ENCODE measurements at places on chromosomes 16 and 17.

DNA sequence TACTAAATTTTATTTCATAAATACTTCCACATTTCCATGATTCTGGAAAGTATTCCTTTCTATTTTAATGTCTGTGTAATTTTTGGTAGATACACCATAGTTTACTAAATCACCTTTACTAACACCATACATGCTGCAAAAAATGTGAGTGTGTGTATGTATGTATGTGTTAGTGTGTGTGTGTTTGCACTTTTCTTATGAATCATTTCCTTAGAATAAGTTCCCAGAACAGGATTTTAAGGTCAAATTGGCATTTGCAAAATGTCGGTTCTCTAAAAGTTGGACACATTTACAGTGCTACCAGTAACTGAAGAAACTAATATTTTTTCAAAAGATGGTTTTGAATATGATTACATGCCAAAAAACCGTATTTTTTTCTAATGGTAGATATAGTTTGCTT lies 137.1 kb downstream of the CYB561 start:
- DNase-seq, result no peak

DNA sequence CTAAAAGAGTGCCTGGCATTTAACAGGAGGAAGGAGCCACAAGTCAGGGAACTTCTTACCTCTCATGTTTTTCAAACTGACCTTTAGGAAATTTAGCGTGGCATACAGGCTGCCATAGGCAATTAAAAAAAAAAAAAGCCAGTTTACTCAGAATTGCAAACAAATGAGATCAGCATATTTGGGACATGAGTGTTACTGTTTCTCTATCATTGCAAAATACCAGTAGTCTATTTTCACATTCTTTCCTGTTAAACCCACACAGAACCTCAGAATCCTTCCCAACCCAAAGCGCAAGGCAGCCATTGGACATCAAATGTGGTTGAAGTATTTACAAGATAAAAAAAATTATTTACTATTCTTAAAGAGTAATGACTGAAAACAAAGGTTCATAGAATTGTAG lies 366.4 kb upstream of the DYNLRB2 start:
- no peak for DNase-seq

DNA sequence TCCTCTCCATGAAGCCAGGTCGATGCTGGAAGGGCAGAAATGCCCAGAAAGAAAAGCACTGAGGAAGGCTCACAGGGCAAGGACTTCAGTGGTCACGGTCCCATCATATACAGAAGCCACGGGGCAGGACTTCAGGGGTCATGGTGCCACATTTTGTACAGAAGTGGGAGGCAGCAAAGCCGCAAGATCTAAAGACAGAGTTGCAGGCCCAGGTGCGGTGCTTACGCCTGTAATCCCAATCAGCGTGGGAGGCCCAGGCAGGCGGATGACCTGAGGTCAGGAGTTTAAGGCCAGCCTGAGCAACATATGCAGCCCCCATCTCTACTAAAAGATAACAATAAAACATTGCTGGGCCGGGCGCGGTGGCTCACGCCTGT lies 96.0 kb downstream of the NXN start:
- DNase-seq, result no peak

- no peak for DNase-seq
Measured at GRCh38 chr16:4212211-4212933, 29.5 kb downstream of the SRL start.

GRCh38 chr16:89442990-89443726 lies 47.2 kb downstream of the ANKRD11 start:
- no peak for DNase-seq

DNA sequence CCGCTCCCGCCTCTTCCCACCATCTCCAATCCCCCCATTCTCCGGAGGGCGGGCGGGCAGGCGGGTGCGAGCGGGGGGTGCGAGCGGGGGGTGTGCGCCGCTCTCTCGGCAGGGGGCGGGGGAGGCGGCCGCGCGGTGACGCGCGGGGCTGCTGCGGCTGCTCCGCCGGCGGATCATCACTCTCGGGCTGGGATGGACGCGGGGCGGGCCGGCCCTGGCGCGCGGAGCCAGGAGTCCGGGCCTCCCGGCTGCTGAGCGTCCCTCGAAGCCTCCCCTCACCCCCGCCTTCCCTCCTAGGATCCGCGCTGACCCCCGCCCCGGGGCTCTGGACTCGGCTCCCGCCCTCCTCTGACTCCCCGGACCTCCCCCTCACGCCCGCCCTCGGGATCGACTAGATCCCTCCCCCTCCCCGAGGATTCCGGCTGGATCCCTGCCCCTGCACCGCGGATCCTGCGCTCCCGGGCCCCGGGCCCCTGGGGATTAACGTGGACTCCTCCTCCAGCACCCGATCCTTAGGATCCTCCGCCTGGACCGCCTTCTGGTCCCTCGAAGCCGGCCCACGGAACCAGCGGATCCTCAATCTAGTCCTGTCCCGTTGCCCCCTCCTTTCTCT lies 946 bp upstream of the TMEM256 start:
- DNase-seq, result peak; percentile 72

GRCh38 chr17:28737770-28738679 lies 5.8 kb upstream of the TRAF4 start:
- DNase-seq, result peak; percentile 82

- DNase-seq, result no peak
Measured at GRCh38 chr17:41367426-41368075, 2.1 kb downstream of the KRT33B start.

GRCh38 chr16:74213372-74213771 lies 83.2 kb upstream of the PSMD7 start:
- no peak for DNase-seq

GRCh38 chr17:81429821-81430551 lies 34.7 kb downstream of the BAHCC1 start:
- no peak for DNase-seq

DNA sequence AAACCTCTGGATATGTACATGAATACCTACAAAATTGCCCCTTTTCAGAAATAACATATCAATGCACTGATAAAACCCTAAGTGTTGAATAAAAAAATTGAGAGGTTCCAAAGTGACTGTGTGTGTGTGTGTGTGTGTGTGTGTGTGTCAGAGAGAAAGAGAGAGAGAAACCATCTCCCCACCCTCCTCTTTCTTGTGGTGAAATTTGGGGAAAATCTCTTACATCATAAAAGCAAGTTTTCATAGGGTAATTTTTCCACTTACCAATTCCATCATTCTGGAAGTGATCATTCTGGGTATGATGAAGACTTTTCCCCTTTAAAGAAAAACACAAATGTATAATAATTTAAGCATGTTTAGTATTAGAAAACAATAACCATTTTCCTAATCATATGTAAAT lies 79.3 kb downstream of the CACNG1 start:
- no peak for DNase-seq

DNA sequence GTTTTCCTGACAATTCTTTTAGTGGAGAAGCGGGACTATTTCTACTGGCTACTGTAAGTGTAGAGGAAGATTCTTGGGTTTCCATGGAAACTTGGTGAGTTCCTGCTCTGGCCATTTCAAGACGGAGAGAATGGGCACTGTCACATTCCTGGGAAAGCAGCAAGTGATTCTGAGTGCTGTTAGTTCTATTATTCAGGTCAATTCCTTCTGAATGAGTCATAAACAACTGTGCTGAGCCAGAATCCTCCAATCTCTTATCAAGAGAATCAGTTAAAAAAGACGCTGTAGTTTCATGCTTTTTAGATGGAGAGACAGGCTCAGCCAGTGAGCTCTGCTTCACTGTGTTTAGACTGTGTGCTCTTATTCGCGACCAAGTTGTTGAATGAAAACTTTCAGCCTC lies 19.6 kb downstream of the AKAP10 start:
- no peak for DNase-seq

DNA sequence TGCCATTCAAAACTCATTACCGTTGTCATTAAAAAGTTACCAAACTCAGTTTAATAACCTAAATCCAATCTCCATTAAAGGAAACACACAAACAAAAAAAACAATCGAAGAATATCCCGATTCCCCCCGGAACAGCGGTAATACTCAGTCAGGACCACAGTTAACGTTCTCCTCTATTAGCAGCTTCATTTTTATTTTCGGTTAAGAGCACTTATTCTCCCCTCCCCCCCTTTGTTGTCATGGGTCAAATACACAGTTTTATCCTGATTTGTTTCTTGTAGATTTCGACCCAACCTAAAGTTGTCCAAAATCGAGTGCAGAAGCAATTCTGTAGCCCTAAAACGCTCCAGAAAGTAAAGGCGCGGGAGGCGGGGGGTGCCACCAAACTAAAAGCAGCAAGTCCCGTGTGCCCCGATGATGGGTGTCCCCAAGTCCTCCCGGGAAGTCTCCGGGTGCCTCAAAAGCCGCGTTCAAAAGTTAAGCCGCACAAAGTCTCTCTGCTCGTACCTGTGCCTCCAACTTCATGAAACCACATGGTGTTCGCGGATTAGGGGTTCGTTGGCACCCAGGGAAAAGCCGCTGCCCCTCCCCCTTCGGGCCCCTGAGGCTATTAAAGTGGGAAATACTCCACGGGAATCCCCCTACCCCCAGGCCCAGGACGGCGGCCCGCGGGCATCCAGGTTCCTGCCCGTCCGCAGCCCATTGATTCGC lies 996 bp downstream of the SUMO2 start:
- DNase-seq, result peak; percentile 31

DNA sequence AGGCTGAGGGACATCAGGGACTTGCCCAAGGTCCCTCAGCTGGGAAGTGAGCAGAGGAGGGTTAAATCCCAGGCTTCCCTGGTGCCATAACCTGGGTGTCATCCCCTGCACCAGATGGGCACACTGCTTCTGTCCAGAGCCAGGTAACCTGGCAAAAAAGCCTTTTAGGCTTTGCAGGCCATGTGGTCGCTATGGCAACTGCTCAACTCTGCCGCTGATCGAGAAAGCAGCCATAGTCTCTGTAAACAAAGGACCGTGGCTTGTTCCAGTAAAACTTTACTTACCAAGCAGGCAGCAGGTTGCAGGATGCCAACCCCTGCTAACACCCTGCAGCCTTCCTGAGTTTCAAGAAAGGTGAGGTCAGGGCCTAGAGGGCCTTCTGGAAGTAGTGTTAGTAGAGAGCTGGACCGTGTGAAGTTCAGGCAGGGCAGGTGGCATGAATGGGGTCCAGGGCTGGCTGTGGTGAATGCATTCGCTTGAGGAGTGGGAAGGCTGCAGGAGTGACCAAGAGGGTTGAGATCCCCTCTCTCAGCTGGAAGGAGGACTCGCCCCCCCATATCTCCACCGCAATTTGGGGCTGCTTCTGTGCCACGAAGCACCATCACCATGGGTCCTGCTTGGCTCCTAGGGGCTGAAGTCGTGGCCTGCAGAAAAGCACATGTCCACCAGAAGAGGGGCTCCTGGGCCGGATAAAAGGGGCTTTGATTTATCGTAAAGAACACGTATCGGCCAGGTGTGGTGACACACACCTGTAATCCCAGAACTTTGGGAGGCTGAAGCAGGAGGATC lies 91.3 kb downstream of the SOCS1 start:
- DNase-seq, result no peak

GRCh38 chr16:55663225-55663624 lies 7.4 kb downstream of the SLC6A2 start:
- DNase-seq, result no peak

GRCh38 chr16:49832177-49832576 lies 23.7 kb downstream of the ZNF423 start:
- no peak for DNase-seq

DNA sequence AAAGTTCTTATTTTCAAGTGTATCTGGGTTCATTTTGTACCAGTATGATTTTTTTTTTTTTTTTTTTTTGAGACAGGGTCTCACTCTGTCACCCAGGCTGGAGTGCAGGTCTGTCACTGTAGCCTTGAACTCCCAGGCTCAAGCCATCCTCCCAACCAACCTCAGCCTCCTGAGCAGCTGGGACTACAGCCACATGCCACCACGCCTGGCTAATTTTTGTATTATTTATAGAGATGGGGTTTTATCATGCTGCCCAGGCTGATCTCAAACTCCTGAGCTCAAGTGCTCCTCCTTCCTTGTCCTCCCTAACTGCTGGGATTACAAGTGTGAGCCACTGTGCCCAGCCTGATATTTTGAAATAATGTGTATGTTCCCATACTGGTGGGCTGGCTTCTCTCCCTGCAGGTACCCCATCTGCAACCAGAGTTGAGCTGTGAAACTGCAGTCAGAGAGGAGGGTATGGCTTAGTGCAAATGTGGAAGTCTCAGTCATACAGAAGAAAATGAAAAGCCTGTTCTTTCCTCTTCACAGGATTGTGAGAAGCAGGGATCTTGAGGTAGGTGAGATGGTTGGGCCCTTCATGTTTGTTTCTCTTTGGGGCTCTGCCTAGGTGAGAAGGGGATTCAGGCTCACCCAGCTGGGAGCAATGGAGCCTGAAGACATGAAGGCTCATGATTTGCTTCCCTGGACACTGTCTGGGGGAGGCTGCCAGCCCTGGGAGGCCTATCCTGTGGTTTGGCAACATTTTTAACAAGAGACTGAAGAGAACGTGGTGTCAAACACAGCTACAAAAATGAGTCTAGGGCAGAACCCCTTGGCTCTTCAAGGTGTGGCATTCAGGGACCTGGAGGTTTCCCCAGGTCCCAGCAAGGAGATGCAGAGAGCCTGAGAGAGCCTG lies 41.3 kb upstream of the SIAH1 start:
- no peak for DNase-seq

- no peak for DNase-seq
Measured at GRCh38 chr17:40498281-40499084, 2.9 kb downstream of the TNS4 start.

- no peak for DNase-seq
Measured at GRCh38 chr17:67642488-67642887, 75.2 kb upstream of the NOL11 start.

- DNase-seq, result no peak
Measured at GRCh38 chr17:4946312-4946976, 1.9 kb downstream of the PFN1 start.

DNA sequence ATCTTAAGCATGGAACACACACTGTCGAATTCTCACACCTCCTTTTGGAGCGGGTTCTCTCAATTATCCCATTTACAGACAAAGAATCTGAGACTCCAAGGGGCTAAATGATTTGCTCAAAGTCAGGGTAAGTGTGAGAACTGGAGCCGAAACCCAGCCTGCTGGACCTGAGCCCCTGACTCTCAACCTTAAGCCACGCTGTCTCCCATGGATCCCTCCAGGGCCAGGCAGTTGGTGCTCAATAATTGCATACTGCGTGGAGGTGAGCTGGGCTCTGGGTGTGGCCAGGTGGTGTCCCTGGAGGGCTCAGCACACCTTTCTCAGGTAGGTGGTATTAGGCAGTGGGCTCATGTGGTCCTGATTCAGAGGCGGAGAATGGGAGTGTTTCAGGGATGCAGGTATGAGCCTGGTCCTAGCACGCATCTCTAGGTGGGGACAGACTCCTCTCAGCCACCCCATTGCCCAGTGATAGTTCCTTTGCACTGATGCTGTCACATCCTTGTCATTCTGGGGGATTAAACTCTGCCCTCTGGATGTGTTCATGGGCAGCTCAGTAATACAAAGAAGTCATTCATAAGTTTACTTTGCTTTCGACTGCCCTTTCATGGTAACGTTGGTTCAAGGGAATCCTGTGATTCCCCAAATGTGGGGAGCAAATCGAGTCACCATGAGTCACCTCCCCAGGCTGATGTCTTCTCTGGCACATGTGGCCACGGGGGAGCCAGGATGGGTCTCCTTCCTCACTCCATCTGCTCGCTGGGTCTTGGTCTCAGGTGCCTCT lies 399.5 kb upstream of the TNRC6C start:
- no peak for DNase-seq
